ENCODE measurements at places on chromosomes 12 and 14.
A peak's percentile ranks its signal among the peaks of the same experiment; 100 is the strongest.

DNA sequence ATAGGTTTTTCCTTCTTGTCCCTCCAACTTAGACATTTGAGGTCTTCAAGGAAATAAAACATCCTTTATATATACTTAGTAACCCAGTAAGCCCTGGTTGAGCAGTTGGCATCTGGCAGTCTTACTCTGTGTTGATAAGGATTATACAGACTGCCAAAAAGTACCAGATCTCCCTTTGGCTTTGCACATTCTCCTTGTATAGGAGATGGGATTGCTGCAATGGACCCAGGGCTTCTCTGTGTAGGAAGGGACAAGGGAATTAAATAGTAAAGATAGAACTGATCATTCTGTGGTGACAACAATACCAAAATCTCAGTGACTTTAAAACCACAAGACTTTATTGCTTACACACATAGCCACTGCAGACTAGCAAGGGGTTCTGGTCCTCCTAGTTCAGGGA lies 180.1 kb upstream of the CCDC196 start:
- no peak for DNase-seq

DNA sequence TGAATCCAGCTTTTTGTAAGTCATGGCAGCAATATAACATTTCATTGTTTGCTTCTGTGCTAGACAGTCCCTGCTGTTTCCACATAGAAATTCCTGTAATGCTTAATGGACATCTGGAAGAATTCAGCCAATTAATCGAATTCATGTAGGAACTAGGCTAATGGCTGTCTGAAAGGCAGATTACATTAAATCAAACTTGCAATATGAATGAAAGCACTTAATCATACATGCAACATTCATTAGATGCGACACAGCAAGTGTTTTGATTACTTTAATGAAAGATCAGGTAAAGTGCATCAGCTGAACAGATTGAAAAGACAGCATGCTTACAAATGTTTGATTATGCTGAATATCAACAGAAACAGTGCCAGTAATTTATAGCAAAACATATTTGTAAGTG lies 24.1 kb upstream of the INSM2 start:
- no peak for DNase-seq

GRCh38 chr14:41773536-41774279 lies 167.0 kb downstream of the LRFN5 start:
- no peak for DNase-seq

- no peak for DNase-seq
Measured at GRCh38 chr12:113757221-113758002, 208.7 kb downstream of the RBM19 start.

DNA sequence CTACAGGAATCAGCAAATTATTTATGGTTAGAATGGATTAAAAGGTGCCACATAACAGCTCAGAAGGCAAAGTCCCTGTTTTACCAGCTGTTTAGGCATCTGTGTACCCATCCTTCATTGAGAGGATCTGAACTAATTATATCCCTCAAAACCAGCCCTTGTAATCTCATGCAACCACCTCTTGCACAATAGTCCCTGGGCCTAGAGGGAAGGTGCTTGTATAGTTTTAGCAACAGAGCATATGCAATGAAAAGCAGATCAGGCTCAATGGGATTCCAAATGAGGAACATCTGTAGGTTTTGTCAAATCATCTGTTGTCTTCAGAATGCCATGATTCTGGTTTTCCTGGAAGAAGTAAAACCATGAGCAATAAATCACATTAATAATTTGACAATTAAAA lies 26.0 kb upstream of the GLIPR1L2 start:
- no peak for DNase-seq

DNA sequence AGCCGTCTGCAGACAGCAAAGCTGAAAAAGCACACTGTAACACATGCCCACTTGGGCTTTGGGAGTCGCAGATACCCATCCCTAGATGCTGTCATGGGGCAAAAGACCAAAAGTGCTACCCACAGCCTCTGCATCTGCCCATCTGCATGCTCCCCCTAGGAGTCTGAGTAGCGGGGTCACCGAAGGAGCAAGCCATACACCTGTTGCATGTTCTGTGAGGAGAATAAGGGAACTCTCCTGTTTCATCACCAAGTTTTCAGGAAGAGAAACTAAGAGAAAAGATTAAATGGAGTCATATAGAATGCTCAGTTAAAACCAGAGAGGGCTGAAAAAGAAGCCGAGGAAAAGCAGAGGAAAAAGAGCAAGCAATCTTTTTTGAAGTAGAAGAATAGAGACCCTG lies 13.7 kb upstream of the ST8SIA1 start:
- DNase-seq, result no peak

DNA sequence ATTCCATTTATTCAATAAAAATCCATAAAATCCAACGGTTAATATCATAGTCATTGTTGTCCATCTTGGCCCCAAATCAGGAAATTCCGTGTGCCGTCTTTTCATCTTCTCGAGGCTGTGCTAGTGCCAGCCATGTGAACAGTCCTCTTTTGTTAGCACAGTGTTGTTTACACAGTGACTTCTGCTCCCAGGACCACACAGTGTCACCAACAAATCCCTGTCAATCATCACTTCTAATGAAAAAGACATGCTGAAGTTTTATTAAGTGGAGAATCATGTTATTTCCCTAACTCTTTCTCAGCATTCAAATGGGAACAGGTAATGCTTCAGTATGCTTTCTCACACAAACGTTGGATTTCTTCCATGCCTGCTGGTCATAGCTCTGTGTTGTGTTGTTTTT lies 1.9 kb upstream of the SLCO1A2 start:
- no peak for DNase-seq

DNA sequence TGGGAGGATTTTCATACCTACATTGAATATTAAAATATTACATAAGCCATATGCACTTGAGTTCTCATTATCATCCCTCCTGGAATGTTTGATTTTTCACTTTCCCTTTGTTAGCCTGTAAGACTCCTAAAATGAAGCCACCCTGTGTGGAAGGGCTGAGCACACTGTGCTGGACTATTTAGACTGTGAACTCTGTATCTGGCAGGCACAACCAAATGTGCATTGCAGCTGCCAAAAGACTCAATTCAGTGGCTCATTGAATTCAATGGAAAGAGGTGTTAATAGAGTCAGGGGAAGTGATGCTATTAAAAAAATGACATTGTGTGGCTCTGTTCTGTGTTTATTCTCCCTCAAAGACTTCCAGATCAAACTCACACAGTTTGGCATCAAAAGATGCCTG lies 111.1 kb downstream of the SMOC1 start:
- DNase-seq, result no peak

GRCh38 chr14:90354551-90355298 lies 23.0 kb upstream of the NRDE2 start:
- peak; percentile 65 for DNase-seq

DNA sequence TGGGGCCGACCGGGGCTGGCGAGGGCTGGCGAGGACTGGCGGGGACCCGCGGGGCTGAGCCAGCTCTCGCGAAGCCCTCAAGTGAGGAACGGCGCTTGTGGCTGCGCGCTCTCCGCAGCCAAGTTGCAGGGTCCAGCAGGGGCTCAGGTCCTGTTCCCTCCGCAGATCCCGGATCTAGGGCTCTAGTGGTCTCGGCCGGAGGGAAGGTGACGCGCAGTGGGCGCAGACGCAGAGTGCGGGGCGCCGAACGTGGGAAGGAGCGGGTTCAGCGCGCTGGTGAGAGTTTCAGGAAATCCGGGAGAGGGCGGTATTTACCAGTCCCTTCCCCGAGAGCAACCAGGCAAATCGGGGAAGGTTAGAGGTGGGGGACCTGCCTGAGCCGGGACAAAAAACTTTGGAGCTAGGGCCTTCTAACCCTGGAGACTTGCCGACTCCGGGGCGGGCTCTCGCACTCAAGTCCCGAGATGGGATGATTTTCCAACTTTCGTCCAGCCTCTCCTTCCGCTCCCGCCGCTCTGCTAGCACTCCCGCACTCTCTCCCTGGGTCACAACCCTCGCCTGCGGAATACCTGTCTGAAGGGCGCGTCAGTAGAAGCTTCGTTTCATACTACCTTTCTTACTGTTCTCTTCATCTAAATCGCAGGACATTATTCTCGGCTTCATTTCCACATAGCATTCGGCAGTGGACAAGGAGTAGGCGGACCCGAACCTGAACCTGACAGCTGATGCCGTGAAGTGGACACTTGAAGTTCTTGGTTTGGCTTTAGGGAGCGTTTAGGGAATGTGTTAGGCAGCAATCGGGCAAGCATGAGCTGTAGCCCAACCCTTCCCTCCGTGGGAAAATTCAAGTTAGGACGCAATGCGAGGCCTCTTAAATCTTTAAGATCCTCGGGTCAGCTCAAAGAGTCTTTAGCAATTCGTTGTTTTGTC lies 13.6 kb upstream of the PAX9 start:
- no peak for DNase-seq

DNA sequence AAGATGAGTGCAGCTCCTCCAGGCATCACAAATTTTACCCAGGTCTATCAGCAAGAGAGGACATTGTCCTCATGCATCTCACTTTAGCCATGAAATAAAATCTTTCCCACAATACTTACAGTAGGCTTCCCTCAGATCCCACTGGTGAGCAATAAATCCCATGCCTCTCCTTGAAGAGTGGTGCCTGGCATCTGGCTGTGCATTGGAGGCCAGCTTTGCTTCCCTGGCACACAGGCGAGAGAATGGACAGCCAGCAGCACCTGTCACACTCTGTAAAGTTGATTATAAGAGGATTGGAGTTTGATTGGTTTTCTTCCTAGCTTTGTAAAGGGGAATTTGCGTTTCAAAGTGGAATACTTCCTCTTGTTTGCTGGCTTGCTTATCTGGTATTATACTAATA lies 1153.9 kb downstream of the AACS start:
- no peak for DNase-seq

- peak; percentile 70 for DNase-seq
Measured at GRCh38 chr12:71469258-71469750, 29.7 kb downstream of the LGR5 start.

DNA sequence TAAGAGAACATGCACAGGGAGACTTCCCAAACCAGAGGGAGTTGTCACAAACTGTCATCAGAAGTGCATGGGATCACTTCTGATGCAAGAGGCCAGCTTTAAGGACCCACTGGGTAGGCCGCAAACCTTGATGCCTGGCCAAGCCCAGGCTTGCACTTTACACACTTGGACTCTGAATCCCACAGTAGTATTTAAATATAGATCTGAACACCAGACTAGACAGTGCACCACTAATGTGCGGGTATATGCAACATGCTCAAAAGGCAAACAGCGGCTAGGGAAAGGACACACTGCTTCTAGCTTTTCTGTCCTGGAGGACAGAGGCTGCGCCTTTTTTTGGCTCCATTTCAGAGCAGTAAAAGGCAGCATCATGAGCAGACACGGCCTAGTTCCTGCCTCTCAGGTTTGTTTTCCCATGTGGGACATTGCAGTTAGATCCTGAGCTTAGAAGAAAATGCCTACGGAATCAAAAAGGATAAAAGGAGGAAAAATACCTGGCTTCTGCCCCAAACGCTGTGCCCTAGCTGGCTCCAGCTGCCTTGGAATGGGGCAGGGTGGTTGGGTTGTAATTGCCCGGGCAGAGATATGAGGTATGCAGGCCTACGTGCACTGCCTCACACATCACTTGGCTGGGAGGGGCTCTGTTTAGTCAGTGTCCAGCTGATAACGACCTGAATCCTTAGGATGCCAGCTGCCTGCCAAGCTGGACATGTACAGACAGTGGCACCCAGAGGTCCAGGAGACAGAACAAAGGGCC lies 84.5 kb upstream of the EGLN3 start:
- DNase-seq, result no peak

DNA sequence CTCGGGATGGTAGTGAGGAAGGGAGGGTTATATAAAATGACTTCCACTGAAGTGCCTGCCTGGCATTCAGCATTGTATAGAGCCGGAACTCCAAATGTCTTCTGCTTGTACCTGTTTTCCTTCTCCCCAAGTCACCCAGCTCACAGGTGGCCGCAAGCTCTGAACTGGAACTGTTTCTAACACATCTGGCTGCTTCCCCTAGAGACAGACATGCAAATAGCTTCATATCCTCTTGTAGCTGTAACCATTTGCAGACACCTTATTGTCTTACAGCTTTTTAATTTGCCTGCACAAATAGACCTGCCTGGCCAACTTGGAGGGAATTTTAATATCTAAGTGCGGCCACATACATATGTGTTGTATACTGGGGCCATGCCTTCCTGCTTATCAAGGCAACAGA lies 126.0 kb downstream of the CHST11 start:
- no peak for DNase-seq

DNA sequence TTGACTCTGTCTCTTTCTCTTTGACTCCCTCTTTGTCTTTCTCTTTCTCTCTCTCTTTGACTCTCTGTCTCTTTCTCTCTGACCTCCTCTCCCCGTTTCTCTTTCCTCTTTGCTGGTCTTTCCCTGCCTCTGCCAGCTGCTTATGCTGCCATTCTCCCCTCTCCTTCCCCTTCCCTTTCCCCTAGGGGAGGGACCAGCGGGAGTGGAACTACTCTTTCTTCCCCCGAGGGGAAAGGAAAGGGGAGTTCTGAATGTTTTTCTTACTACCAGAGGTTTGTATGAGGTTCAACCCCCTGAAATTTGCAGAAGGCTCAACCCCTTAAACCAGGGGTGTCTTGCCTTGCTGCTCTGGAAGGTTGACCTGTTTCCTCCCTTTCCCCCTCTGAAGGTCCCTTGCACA lies 24.7 kb upstream of the RNASE1 start:
- DNase-seq, result no peak

GRCh38 chr14:65346895-65347294 lies 65.6 kb upstream of the FUT8 start:
- no peak for DNase-seq

- DNase-seq, result no peak
Measured at GRCh38 chr14:31947076-31947475, 130.0 kb upstream of the ARHGAP5 start.

GRCh38 chr14:88075269-88075981 lies 70.5 kb downstream of the GPR65 start:
- DNase-seq, result no peak

DNA sequence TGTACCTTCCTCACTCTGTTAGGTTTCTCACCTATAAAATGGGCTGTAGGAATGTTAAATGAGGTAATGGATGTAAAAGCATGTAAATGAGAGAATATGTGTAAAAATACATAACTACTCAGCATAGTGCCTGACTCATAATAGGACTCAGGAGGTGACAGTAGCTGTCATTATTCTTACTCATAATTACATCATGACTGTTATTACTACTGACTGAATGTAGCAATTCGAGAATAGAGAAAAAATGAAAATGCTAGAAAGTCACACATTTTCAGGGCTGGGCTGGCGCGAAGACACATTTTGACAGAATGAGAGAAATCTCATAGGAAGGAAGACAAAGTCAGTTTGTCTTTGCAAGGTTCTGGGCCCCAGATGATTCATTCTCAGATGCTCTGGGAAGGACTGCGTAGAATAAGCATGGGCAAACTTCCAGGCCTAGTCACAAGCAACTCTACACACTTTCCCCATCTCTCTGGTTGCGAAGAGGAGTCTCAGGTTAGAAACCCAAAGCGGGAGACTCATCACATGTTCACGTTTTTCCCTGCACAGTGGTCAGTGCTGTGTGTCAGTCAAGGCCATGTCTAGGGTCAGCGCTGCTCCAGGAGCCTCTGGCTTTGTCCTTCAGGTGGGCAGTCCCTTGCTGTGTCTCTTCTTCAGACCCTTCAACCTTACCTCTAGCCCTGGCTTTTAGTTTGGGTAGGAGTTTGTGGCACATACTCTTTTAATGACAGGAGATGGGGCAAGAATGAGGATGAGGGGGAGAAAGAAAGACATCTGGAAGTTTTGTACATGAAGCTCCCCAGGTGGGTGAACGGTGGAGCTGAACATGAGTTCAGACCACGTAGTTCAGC lies 8.4 kb downstream of the GPRC5A start:
- DNase-seq, result no peak

- peak; percentile 83 for DNase-seq
Measured at GRCh38 chr12:112815589-112816321, 24.2 kb downstream of the RPH3A start.

Measured in BE2C (cell line).